ENCODE measurements at places on chromosomes 2 and 18. TPM values are rescaled to one million over a fixed set of nuclear protein-coding genes. Genes with fewer than 3 reads are reported as not detected.

The NYAP2 gene
- total RNA-seq = not detected

The UBE2F gene
- 43.7 TPM for total RNA-seq

The CUL3 gene
- 42.9 TPM for total RNA-seq

The REG1B gene
- total RNA-seq = not detected

The ALLC gene
- total RNA-seq = not detected
